ENCODE measurements at places on chromosomes 5 and 9. TPM values are rescaled to one million over a fixed set of nuclear protein-coding genes. Genes with fewer than 3 reads are reported as not detected.

- H3K4me3 ChIP-seq, result no peak overlapping the region
- no peak for ATAC-seq
- no peaks in the 10 kb centered on the region for H3K27me3 ChIP-seq
- H3K36me3 ChIP-seq, result no peaks in the 10 kb centered on the region
- no peak overlapping the region for H3K27ac ChIP-seq
Measured at GRCh38 chr5:23613566-23613965, 106.2 kb downstream of the PRDM9 start.

The IGIP gene
- 30.3 TPM for total RNA-seq

GRCh38 chr5:82738681-82739269 is 338.4 kb downstream of the TMEM167A start:
- H3K4me1 ChIP-seq, result no peaks in the 10 kb centered on the region
- no peak for ATAC-seq
- no peak overlapping the region for H3K4me3 ChIP-seq
- no peaks in the 10 kb centered on the region for H3K27me3 ChIP-seq

The NUTM2F gene
- not detected for total RNA-seq

- no peak overlapping the region for H3K27ac ChIP-seq
- H3K27me3 ChIP-seq, result no peaks in the 10 kb centered on the region
- no peaks in the 10 kb centered on the region for H3K36me3 ChIP-seq
Measured at GRCh38 chr5:82011761-82012160, 39.9 kb downstream of the ATG10 start.

- H3K36me3 ChIP-seq, result no peaks in the 10 kb centered on the region
- ATAC-seq, result peak; percentile 82
- H3K4me1 ChIP-seq, result no peaks in the 10 kb centered on the region
- peak overlapping the region; percentile 43 for H3K4me3 ChIP-seq
- peaks cover 19% of the 10 kb centered on the region for H3K27me3 ChIP-seq
- H3K27ac ChIP-seq, result peak overlapping the region; percentile 79
Measured at GRCh38 chr5:171450423-171451331, 31.2 kb downstream of the FGF18 start.

The GOLM1 gene
- 4.8 TPM for total RNA-seq

The YTHDC2 gene
- 38.9 TPM for total RNA-seq

DNA sequence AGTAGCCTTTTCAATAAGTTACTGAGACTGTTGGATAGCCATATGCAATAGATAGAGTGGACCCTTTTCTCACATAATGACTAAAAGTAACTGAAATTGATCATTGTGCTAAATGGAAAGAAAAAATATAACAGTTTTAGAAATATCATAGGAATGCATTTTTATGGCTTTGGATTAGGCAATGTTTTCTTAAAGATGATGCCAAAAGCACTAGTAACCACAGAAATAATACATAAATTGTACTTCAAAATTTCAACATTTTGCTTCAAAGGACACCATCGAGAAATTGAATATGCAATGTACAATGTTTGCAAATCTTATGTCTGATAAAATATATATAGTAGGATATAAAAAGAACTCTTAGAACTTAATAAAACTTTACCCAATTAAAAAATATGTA is 1267.5 kb upstream of the CDH9 start:
- no peak overlapping the region for H3K4me3 ChIP-seq
- no peak for ATAC-seq
- H3K27ac ChIP-seq, result no peak overlapping the region
- H3K4me1 ChIP-seq, result no peaks in the 10 kb centered on the region
- H3K27me3 ChIP-seq, result no peaks in the 10 kb centered on the region
